ENCODE measurements at places on chromosomes 2 and 18.
A peak's percentile ranks its signal among the peaks of the same experiment; 100 is the strongest.

GRCh38 chr2:161703863-161704262 lies 79.6 kb downstream of the SLC4A10 start:
- DNase-seq, result no peak

- no peak for DNase-seq
Measured at GRCh38 chr18:78975292-78975691, 4.3 kb upstream of the SALL3 start.

DNA sequence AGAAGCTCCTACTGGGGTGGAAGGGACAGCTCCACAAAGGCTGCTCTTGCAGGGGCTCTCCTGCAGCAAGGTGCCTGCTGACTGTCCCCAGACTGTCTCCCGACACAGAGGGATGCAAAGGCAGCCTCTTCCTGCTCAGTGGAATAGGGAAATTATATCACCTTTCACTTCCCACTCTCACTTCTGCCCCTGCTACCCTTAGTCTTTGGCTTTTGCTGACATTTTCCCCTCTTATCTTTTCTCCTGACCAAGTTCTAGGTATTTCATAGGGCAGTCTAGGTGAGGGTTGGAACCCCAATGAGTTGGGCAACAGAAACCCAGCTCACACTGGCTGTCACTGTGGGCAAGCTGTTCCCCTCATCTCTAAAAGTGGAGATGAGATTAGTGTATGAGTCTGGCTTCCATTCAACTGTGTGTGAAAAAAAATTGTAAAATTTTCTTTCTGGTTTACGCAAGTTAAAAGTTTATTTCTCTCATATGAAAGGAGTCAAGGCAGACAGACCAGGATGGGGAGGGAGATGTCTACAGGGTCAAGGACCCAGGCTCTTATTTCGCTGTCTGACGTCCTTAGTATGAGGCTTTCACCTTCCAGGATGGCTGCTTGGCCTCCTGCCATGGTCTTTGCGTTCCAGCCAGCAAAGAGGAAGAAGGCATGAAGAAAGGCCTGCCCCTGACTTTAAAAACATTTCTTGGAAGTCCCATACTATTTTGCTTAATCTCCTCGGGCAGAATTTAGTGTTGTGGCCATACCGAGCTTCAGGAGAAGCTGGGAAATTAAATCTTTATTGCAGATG lies 7.5 kb upstream of the MOCOS start:
- peak; percentile 67 for DNase-seq

- DNase-seq, result no peak
Measured at GRCh38 chr18:54159906-54160305, 64.6 kb downstream of the MBD2 start.

DNA sequence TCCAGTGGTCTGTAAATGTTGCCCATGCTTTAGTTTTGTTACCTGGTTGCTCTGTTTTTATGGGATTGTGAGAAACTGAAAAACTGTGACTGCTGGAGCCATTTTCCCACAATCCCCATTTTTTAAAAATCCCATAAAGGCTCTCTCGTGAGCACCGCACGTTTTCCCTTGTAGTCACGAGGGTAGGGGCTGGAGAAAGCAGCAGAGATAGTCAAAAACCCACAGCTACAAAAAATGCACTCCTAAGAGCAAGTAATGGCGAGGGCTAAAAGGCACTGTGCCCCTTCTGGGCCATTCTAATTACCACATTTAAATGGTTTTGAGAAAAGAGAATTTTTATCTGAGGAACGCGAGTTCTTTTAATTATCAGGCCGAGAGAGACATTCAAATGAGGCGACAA lies 1.8 kb upstream of the CTDP1 start:
- no peak for DNase-seq
